ENCODE measurements at places on chromosomes 7 and 10.

GRCh38 chr10:99330347-99330924 is 1.3 kb downstream of the CNNM1 start:
- DNase-seq = no peak

DNA sequence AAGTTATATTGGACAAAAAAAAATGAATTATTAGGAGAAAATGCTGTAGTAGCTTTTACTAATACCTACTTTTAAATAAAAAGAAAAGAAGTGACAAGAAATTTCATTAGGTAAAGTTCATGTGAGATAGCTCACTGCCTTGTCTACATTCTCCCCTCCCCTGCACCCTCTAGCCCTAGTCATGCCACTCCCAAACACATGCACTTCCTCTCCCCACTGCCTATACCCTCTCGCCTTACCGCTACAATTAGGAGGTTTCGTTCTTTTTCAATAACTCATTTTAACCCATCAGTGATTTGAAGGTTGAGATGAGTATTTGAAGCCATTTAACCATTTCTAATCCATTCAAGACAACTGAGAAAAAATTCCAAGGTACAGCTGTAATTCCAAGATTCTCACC is 75.3 kb downstream of the HIBADH start:
- DNase-seq = no peak

GRCh38 chr7:44634839-44635591 is 28.6 kb downstream of the OGDH start:
- no peak for DNase-seq

GRCh38 chr7:16774294-16774693 is 20.7 kb downstream of the TSPAN13 start:
- DNase-seq = no peak

GRCh38 chr7:15046861-15047260 is 144.3 kb upstream of the DGKB start:
- DNase-seq = no peak

GRCh38 chr7:45160417-45160881 is 2.9 kb downstream of the RAMP3 start:
- DNase-seq = no peak

GRCh38 chr10:98953251-98953650 is 282.4 kb downstream of the HPSE2 start:
- DNase-seq = no peak

DNA sequence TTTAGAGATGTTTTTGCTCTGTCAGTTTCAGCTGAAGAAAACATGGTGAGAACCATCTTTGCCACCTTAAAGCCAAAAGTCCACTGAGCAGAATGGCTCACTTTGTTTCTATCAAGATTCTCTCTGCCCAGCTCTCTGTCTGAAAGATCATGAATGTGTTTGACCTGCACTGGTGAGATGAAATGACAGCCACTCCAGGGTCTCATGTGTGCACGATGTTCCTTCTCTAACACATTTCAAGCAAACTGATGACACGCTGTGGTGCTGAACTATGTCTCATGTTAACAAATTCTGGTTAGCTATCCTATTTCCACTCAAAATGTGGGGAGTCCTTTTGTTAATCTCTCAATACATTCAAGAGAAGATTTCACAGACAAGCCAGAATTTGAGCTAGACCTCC is 260.6 kb downstream of the GLI3 start:
- DNase-seq = no peak

GRCh38 chr7:25444991-25445390 is 216.7 kb upstream of the NPVF start:
- DNase-seq = no peak

All from astrocyte of the hippocampus (primary cell).